Activated naive CD4-positive, alpha-beta T cell treated with anti-CD3 and anti-CD28 coated beads, Interleukin-2, amount 10 ng/mL, durations not matched to agents 7 days and 5 days (primary cell): ENCODE measurements at places on chromosomes 1 and 21.

GRCh38 chr1:214658785-214659184 lies 55.8 kb downstream of the CENPF start:
- no peak for DNase-seq

DNA sequence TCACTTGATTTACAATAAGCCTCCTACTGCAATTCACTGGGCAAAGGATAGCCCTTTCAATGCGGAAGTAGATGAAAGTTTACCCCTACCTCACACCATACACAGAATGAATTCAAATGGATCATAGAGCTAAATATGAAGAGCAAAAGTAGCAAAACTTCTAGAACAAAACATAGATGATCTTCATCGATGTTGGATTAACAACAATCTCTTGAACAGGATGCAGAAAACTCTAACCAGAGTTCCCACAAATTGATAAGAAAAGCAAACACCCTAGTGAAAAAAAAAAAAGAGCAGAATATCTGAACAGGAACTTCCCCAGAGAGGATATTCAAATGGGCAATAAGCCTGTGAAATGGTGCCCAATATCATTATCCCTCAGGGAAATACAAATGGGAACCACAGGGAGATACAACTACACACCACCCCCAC lies 1.9 kb upstream of the UBASH3A start:
- no peak for DNase-seq

DNA sequence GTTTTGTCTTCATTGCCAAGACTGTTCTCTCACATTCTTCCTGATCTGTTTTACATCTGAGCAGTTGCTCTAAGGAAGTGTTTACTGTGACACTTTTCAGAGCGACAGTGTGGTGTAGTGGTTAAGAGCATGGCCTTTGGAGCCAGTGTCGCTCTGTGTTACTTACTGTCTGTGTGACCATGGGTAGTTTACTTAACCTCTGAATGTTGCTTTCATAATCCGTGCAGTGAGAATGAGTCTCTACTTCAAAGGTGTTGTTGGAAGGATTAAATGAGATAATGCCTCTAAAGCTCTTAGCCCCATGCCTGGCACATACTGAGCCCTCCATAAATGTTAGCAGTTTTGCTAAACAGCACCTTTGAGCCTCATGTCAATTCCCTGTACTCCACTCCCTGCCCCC lies 35.9 kb upstream of the ZFP69B start:
- no peak for DNase-seq

DNA sequence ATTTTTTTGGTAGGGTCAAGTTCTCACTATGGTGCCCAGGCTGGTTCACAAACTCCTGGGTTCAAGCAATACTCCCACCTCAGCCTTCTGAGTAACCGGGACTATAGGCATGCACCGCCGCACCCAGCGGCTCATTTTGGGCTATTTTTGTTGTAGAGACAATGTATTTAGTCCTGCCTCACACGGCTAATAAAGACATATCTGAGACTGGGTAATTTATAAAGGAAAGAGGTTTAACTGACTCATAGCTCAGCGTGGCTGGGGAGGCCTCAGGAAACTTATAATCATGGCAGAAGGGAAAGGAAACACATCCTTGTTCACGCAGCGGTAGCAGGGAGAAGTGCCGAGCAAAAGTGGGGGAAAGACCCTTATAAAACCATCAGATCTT lies 4.2 kb downstream of the CELA2A start:
- DNase-seq, result no peak

DNA sequence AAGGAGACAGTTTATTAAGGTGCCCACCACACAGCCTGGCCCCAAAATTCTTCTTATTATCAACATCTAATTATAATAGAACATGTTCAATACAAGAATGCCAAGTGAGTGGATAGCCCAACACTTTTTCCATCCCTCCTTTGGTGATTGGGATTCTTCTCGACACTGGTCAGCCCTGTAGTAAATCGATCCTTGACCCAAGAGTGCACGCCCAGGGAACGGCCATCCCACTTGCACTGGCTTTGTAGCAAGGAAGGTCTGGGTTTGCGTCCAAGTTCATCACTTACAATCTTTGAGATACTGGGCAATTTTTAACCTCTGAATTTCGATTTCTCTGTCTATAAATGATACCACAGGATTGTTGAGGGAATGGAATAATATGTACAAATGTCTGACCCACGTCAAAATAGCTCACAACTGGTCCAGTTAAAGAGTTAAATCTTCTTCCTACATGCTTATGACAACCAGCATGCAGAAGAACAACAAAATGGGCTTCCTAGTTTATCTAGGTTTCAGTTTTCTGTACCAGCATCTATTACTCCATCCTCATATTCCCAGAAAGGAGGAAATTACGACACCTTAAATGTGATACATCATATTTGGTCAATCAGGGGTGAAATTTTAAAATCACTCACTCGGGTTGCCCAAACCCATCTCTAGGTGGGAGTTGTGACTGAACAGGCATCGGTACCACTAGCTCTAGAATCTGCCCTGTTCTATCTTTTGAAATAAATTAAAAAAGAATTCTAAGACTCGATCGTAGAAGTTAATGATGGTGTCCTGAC lies 161.8 kb downstream of the CLIC6 start:
- no peak for DNase-seq

DNA sequence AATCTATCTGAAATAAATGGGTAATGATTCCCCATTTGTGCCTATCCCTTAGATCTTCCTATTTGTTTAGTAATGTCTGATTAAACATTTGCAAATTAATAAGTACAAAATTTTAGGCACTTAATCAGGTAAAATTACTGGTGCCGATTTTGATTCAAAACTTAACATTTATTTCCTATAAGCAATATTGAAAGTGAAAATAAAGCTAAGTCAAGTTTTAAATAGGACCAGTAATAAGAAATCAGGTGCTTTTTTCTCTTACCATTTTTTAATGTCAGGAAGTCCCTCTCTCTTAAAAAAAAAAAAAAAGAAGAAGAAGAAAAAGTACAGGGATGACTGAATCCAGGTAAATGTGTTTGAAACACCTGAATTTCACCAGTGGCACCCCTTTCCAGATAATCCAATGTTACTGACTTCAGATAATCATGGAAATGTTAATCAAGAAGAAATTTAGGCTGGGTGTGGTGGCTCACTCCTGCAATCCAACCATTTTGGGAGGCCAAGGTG lies 836 bp upstream of the GBP4 start:
- no peak for DNase-seq

GRCh38 chr1:241837901-241838300 lies 10.1 kb upstream of the EXO1 start:
- DNase-seq, result no peak

DNA sequence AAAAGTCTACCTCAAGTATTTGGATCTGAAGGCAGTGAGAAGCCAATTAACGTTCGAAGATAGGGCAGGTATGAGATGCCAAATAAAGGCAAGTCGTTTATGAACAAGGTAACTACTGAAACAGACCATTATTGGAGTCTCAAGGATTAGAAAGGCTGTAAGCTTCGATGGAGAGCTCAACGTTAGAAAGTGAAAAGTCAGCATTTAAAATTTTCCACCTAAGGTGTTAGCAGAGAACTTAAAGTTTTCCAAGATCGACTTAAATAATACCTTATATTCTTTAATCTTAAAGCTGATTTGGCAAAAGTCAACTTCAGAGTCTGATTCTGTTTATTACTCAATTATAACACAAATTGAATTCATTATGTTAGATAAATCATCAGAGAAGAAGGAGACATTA lies 28.1 kb downstream of the CLDN17 start:
- DNase-seq, result no peak

DNA sequence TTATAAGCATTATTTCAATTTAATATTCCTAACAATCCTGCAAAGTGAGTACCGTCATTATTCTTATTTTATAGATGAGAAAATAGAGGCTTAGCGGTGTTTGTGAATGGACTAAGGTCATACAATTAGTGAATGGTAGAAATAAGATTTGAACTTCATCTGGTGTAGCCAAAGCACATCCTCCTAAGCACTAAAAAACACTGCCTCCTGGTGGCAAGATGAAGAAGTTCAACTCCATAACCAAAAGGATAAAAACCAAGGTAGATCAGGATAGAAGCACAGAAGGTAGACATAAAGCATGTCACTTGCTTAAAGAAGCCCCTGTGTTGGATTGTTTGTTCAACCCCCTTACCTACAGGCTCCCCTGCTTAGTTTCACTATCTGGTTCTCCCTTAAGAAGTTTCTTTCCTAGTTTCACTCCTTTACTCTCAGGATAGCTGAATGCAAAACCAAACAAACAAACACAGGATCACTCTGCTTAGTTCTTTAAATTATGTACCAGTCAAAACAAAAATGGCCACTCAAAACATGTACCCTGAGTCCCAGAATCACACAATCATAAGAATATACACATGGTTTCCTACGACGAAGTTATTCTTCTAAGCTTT lies 12.7 kb upstream of the AIM2 start:
- peak; percentile 35 for DNase-seq

DNA sequence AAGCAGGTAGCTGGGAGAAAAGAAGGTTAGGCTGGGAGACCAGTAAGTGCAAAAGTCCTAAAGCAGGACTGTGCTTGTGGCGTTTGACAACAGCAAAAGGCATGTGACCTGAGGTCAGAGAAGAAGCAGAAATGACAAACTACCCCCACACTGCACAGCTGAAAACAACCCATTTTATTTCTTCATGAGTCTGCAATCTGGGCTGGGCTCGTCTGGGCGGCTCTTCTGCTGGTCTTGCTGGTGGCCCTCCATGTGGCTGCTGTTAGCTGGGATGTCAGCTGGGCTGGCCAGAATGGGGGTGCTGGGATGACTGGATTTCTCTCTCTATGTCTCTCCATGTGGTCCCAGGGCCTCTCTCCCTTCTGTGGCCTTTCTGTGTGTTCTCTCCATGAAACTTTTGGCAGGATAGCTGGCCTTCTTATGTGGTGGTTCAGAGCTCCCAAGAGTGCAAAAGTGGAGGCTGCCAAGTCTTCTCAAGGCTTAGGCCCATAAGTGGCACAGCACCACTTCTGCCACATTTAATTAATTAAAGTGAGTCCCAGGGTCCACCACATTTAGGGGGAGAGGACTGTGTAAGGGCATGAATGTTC lies 128.6 kb downstream of the RIPK4 start:
- no peak for DNase-seq

DNA sequence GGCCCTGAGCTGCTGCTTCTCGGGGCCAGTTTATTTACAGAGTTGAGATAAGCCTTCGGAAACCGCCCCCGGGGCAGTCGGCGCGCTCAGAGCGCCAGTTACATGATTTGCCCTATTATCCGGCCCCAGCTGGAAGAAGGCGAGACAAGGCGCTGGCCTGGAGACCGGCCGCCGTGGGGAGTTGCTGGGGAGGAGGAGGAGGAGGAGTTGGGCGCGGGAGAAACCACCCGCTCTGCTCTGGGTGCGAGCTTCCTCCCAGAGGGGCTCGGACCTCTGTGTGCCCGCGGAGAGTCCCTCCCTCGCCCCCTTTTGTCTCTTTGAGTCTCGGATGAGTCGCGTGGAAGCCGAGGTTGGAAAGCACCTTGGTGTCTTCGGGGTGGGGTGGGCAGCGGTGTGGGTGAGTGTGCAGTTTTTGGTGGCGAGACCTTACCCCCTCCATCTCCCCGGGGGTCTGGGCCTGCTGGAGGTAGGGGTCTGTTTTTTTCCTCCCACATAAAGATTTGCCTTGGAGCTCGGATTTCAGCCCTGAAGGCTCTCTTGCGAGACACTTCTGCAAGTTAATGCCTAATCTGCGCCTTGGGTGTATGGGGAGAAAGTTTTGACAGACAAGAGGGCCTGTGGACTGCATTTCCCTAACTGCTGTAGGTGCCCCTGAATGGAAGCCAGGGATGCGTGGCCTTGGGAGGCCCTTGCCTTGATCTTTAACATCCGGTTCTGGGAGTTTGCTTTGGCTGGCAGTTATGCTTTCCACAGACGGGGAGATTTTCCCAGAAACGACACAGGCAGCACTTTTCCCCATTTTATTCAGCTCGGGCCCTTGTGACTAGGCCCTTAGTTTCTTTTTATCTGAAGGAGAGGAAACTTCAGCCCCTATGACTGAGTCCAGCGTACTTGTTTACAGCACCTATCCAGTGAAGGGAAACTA lies 80.0 kb downstream of the NDUFS5 start:
- DNase-seq, result peak; percentile 44

GRCh38 chr1:26353976-26354820 lies at the start of gene CRYBG2:
CRYBG2 (minus strand) TSS chr1:26354130; CDS start chr1:26346657, 7,473 bp downstream.
- no peak for DNase-seq

DNA sequence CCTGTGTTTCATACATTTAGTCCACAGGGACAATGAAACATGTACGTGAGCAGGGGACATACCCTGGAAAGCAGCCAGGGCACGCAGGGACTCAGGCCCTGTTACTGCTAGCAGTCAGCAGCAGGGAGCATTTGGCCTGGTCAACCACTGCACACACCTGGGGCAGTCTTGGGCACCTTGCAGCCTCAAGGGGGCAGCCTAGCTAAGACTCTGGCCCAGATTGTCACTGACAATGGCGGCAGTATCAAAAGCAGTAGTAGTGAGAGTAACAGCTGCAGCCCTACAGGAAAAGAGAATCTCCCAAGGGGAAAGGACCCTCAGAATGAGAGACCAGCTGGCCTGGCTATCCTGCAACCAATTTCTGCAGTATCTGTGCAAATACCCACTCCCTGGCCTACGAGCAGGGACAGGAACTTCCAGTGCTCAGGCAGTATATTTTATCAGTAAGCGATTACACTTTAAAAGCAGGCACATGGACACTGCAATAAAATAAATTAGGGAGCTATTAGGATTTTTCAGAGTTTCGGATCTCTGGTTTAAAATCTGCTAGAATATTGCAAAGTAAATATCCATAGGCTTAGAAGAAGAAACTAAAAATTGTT lies 475.6 kb downstream of the LTN1 start:
- peak; percentile 75 for DNase-seq

DNA sequence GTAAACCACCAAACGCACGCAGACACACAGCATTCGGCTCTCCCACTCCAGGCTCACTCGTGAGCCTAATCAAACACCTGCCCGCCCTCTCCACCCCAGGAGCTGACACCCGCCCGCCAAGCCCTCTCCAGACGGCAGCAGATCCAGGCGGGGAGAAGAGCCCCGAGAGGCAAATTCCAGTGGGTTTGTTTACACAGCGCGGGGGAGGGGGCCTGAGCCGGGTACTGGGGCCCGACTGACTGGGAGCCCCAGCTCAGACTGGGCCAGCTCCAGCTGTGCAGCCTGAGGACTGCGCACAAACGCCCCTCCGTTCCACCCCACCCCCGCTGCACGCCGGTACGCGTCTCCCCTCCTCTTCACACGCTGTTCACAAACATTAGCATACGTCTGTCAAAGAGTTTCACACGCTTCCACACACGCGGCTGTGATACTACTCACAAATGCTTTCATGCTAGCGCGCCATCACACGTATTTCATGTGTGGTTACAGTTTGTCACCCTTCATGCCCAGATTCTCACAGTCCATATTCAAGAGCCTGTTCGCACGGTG lies 1.0 kb upstream of the EFNA1 start:
- peak; percentile 58 for DNase-seq

- DNase-seq, result no peak
Measured at GRCh38 chr1:211648336-211648735, 27.1 kb downstream of the NEK2 start.

- DNase-seq, result no peak
Measured at GRCh38 chr1:92923664-92924063, 37.6 kb downstream of the DIPK1A start.

DNA sequence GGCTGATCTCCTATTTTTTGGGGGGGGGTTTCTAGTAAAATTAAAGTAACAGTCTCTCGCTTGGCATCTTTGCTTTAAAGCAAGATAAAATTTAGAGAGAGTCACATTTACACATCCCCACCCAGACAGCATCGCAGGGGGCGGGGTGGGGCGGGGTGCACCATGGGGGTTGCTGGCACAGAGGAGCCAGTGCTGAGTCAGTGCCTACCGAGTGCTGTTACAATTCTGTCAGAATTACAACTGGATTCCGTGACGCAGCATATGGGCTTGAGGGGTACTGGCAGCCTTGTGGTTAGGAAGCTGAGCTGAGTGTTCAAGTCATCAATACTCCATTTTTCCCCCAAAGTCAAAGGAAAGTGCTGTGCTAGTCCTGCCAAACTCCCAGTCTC lies 175.9 kb downstream of the PRDM16 start:
- DNase-seq, result no peak

- DNase-seq, result no peak
Measured at GRCh38 chr1:98176936-98177335, 256.1 kb upstream of the DPYD start.
